ENCODE measurements at places on chromosomes 2 and 18. TPM values are rescaled to one million over a fixed set of nuclear protein-coding genes. Genes with fewer than 3 reads are reported as not detected.

ACVR2A gene
- total RNA-seq = 42.4 TPM

MC4R gene
- 0.45 TPM for total RNA-seq

IKZF2 gene
- 6.5 TPM for total RNA-seq

- H3K36me3 ChIP-seq = no peaks in the 10 kb centered on the region
- H3K4me1 ChIP-seq = no peaks in the 10 kb centered on the region
- no peak for DNase-seq
- no peaks in the 10 kb centered on the region for H3K27me3 ChIP-seq
- H3K4me3 ChIP-seq = no peak overlapping the region
Observed at GRCh38 chr2:17628349-17629261, 88.1 kb downstream of the VSNL1 start.

C1QL2 gene
- total RNA-seq = not detected

MOGAT1 gene
- total RNA-seq = not detected

- no peak for DNase-seq
- H3K27me3 ChIP-seq = no peaks in the 10 kb centered on the region
- H3K36me3 ChIP-seq = no peaks in the 10 kb centered on the region
- no peak overlapping the region for H3K4me3 ChIP-seq
- H3K27ac ChIP-seq = no peak overlapping the region
Observed at GRCh38 chr2:180657054-180657453, 323.4 kb upstream of the UBE2E3 start.

COL4A4 gene
- total RNA-seq = 3.6 TPM

DNA sequence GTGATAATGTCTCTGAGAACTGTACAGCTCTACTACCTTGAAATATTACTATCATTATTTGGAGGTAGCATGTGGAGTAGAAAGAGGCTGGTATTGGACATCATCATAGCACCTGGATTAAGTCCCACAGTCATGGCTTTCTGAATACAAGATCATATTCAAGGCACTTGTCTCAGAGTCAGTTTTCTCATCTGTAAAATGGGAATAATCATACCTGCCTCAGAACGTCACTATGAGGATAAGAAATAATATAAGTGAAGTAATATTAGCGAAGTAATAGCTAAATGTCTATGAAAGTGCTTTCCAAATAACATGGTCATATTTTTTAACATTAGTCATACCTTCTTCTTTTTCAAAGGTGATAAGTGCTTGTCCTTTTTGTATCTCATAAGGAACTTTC, 11.0 kb downstream of the NMI start:
- H3K4me3 ChIP-seq = no peak overlapping the region
- no peaks in the 10 kb centered on the region for H3K4me1 ChIP-seq
- no peaks in the 10 kb centered on the region for H3K27me3 ChIP-seq
- no peak for DNase-seq

GRCh38 chr2:158464426-158465281, 7.9 kb downstream of the PKP4 start:
- H3K36me3 ChIP-seq = no peaks in the 10 kb centered on the region
- DNase-seq = no peak
- H3K27ac ChIP-seq = no peak overlapping the region
- no peak overlapping the region for H3K4me3 ChIP-seq
- no peaks in the 10 kb centered on the region for H3K27me3 ChIP-seq
- peaks cover 16% of the 10 kb centered on the region for H3K4me1 ChIP-seq

DNA sequence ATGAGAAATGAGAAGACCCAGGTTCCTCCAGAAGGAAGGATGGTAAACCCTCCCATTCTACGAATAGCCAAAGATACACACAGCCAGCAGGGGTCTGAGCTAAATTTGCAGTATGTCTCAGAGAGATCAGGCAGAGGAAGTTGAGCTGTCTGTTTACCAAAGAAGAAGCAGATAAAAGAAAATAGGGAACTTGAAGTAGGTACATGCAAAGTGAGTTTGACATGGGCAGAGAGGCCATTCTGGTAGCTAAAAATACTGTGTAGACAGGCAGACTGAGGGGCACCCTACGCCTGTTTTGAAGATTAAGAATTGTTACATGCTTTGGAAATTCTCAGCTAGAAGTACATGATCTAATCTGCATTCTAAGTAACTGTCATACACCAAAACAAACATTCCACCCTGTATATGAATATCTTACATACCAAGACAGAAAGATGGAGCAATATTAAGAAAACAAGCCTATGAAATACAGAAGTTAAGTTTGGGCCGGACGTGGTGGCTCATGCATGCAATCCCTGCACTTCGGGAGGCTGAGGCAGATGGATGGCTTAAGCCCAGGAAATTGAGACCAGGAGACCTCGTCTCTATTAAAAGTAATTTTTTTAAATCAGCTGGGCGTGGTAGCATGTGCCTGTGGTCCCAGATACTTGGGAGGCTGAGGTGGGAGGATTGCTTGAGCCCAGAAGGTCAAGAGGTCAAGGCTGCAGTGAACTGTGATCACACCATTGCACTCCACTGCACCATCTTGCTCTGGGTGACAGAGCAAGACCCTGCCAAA, 157.9 kb downstream of the ANKRD44 start:
- no peaks in the 10 kb centered on the region for H3K27me3 ChIP-seq
- no peak overlapping the region for H3K27ac ChIP-seq
- no peak for DNase-seq
- H3K4me3 ChIP-seq = no peak overlapping the region
- peaks cover 25% of the 10 kb centered on the region for H3K4me1 ChIP-seq

TSPYL6 gene
- total RNA-seq = not detected

CDH20 gene
- total RNA-seq = 0.42 TPM

- no peak overlapping the region for H3K27ac ChIP-seq
- H3K4me3 ChIP-seq = peak overlapping the region; percentile 81
- H3K4me1 ChIP-seq = peaks cover 56% of the 10 kb centered on the region
- no peaks in the 10 kb centered on the region for H3K27me3 ChIP-seq
- DNase-seq = no peak
Observed at GRCh38 chr2:221569871-221570270, 2.2 kb downstream of the EPHA4 start.

CCDC74B gene
- total RNA-seq = 4.9 TPM

DNA sequence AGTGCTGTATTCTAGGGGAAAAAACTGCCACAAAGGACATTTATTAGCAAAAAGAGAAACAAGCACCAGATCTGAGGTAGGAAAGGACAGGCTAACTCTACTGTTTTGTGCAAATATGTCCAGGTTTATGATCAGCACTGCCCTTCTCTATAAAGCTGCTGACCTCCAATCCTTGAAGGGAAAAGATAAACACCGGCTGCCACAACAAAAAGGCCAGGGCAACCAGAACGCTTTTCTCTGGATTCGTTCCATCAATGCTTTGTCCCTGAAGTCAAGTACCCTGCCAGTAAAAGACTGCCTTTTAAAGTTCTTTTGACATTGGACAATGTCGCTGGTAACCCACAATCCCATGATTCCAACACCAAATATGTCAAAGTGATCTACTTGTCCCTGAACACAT, 21.0 kb downstream of the SMAD2 start:
- no peak for DNase-seq
- no peak overlapping the region for H3K27ac ChIP-seq

ERFE gene
- not detected for total RNA-seq
